ENCODE measurements at places on chromosomes 11 and 22. TPM values are rescaled to one million over a fixed set of nuclear protein-coding genes. Genes with fewer than 3 reads are reported as not detected.

The FGF19 gene
- total RNA-seq = not detected

The SCN3B gene
- 21.0 TPM for total RNA-seq

The MMP10 gene
- 0.39 TPM for total RNA-seq

- no peak for DNase-seq
Measured at GRCh38 chr11:3859373-3859881, 4.0 kb downstream of the STIM1 start.

DNA sequence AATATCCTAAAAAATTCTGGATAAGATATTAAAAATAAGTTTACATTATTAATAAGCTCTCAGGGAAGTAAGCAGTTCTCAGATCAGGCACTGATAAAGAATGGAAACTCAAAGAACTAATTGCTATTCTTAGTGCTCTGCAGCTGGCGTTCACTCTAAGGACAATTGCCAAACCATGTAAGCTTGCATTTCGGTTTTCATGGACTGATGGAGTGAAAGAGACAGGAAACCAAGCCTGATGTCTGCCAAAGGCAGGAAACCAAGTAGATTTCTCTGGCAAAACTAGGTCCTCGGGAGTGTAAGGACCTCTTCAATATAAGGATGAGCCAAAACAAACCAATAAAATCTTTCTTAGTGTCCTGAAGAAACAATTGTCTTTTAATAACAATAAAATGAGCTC is 355.2 kb downstream of the RAB38 start:
- DNase-seq = no peak

- no peak for DNase-seq
Measured at GRCh38 chr11:12973528-12974181, 35.5 kb upstream of the RASSF10 start.
